ENCODE measurements at places on chromosomes 12 and 14.

DNA sequence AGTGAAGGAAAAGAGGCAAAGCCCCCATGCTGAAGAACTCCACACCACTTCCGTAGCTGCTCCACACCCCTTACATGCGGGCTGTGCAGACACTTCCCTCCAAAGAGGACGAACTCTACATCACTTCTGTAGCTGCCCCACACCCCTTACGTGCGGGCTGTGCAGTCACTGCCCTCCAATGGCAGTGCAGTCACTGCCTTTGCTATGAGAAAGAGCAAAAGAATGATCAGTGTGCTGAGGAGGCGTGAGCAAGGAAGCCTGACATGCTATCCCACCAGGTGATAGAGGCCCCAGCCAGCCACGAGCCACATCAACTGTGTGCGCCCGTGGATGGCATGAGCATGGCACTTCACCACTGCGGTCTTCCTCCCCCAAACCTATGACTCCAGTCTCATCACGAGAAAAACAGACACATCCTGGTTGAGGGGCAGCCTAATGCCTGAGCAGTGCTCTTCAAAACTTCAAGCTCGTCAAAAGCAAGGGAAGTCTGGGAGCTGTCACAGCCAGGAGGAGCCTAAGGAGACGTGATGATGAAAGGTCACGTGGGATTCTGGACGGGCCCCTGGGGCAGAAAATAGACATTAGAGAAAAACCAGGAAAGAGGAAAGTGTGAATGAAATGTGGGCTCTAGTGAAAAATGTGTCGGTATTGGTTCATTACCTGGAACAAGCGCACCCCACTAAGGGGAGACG is 60.8 kb upstream of the C14orf180 start:
- no peak for DNase-seq

- DNase-seq: no peak
Observed at GRCh38 chr12:123253641-123254459, 17.8 kb downstream of the CDK2AP1 start.

GRCh38 chr12:15146585-15146984 is 74.6 kb downstream of the RERG start:
- no peak for DNase-seq

GRCh38 chr12:86748894-86749293 is 492.7 kb upstream of the MGAT4C start:
- DNase-seq: no peak

- DNase-seq: no peak
Observed at GRCh38 chr12:52578469-52578868, 4.8 kb upstream of the KRT74 start.

- DNase-seq: no peak
Observed at GRCh38 chr12:123044351-123044750, 63.9 kb downstream of the ARL6IP4 start.

- DNase-seq: no peak
Observed at GRCh38 chr14:51743588-51744000, 91.9 kb downstream of the FRMD6 start.

DNA sequence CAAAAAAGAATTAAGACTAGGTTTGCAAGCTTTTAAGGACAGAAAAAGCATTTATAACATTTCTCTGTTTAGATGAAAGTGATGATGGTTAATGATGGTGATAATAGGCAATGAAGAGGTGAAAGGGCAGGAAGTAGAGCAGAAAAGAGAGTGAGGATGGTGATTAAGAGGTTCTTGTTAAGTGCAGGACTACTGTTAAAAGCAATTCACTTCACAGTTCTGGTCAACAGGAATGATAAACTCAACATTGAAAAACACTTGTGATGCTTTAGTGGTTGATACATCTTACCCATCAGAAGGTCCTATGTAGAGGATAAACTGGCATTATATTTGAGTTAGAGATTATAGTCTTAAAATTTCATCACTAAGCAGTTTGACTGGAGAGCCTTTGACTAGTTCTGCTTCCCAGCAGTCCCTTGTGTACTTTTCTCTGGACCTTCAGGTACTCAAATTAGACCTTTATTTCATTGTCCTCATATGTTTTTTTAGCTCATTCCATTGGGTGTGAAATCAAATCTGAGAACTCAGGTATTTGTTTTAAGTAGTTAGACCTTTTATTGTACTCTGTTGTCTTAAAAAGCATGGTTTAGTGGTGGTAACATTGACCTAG is 10.9 kb downstream of the RAP1B start:
- no peak for DNase-seq

DNA sequence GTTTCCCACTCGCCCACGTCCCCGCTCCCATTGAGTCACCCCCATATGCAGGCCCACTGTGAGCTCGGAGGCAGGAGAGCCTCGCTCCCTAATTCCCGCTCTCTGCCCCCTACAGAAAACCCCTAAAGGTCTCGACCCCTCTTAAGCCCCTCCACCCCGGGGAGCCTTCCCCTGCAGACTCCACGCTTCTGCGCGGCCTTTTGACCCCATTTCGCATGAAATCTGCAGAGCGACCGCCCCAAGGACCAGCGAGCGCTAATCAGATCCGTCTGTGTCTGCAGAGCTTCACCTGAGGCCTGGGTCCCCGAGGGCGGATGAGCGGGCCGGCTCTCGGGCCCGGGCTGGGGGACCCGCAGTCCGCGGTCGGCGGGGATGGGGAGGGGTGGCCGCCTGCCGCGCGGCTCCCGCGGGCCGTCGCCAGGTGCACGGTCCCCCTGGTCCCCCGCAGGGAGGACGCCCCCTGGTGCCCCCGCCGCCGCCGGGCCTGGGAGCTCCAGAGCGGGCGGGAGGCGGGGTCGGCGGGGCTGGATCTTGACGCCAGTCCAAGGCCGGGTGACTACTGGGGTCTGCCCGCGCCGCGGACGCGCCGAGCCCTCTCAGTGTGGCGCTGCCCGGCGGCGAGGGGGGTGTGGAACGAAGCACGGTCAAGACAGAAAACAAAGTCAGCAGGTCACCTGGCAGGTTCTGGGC is 10.1 kb downstream of the BMP4 start:
- peak; percentile 65 for DNase-seq

DNA sequence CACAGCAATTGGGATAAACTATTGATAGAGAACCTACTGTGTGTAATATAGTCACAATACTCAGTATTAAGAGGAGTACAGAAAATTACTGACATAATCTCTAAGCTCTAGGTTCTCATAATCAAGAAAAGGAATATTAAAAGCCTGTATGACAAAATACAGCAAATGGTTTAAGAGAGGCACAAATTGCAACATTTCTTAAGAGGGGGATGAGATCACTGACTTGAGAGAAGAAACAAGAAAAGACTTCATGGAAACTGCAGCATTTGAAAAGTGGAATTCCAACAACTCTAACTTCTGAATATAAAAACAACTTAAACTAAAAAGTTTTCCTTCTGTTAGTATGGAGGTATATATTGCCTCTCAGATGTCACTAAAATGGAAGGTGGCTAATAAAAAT is 89.7 kb downstream of the NUMB start:
- no peak for DNase-seq

GRCh38 chr14:104317492-104317805 is 179.1 kb downstream of the KIF26A start:
- DNase-seq: no peak

GRCh38 chr12:7060353-7060954 is at the start of gene C1S:
Gene C1S (plus strand): TSS chr12:7060718. CDS start chr12:7061913, 1,195 bp downstream.
- DNase-seq: peak; percentile 56
